ENCODE measurements at places on chromosomes 1 and 21.

- no peak for DNase-seq
Observed at GRCh38 chr1:81550753-81551152, 250.0 kb upstream of the ADGRL2 start.

GRCh38 chr1:81420760-81421159, 380.0 kb upstream of the ADGRL2 start:
- DNase-seq, result no peak

GRCh38 chr1:76950306-76950705, 83.0 kb downstream of the ST6GALNAC5 start:
- DNase-seq, result no peak

- no peak for DNase-seq
Observed at GRCh38 chr1:217369996-217370551, 260.8 kb downstream of the GPATCH2 start.

Data from H54 (cell line).